Activated CD8-positive, alpha-beta memory T cell treated with anti-CD3 and anti-CD28 coated beads for 24 hours (primary cell): ENCODE measurements at places on chromosomes 13 and 19.

- DNase-seq: peak; percentile 85
Observed at GRCh38 chr19:53192771-53193534, at the start of gene ZNF665. Gene ZNF665 (minus strand): TSS chr19:53193358. CDS start chr19:53182898, 10,460 bp downstream.

DNA sequence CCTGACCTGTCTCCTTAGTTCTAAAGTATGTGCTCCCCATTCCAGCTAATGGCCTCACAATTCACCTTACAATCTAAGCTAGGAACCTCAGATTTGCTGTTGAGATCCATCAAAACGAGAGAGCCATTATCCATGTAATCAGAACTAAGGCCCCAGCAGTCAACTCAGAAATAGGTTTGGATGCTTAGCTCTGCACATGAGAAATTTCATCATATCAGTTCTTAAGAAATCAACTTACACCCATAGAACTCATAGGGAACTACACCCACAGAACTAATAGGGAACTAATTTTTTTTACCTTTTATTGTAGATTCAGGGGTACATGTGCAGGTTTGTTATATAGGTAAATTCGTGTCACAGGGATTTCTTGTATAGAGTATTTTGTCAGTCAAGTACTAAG lies 28.7 kb downstream of the CYSLTR2 start:
- DNase-seq: no peak

DNA sequence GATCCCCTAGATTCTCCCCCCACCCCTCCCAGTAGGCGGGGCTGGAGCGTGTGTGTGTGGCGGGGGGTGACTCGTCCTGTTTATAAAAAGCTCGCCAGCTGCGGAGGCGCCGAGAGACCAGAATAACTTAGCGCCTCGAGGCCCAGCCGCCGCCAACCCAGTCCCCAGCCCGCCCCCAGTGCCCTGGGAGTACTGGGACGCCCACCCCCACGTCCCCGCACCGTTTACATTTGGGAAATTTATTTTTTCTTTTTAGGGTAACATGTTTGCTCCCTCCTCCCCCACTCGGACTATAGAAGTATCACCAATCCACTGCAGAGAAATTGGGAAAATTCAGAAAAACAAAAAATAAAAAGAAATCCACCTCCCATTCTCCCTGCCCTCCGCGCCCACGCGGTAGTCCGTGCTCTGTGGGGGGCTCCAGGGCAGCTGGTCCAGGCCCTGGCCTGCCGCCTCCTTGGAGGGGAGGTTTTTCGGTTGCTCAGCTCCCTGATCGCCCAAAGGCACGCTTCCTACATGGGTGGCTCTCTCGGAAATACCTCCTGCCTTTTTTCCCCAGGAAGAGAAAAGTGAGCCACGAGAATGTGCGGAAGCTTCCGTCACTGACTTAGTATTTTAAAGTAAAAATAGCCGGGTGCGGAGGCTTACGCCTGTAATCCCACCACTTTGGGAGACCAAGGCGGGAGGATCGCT lies 1.5 kb upstream of the RAB3A start:
- DNase-seq: no peak

DNA sequence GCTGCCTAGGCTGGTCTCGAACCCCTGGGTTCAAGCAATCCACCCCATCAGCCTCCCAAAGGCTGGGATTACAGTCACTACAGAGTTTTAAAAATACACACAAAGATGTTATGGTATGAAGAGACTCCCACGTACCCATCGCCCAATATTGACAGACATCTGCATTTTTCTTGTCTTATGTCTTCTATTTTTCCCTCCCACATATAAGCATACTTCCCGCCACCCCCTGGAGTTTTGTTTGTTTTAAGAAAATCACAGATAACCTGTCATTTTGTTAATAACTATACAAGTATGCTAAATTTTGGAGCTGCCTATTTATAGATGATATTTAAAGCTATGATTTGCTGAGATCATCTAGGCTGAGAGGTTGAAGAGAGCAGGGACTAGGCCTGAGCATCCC lies 6.2 kb upstream of the SMG9 start:
- no peak for DNase-seq

- no peak for DNase-seq
Observed at GRCh38 chr19:43667876-43668405, 2.0 kb downstream of the PLAUR start.

GRCh38 chr19:44603201-44603945 lies 10.0 kb upstream of the IGSF23 start:
- no peak for DNase-seq

- DNase-seq: no peak
Observed at GRCh38 chr13:81726037-81726726, 1385.3 kb upstream of the SPRY2 start.

DNA sequence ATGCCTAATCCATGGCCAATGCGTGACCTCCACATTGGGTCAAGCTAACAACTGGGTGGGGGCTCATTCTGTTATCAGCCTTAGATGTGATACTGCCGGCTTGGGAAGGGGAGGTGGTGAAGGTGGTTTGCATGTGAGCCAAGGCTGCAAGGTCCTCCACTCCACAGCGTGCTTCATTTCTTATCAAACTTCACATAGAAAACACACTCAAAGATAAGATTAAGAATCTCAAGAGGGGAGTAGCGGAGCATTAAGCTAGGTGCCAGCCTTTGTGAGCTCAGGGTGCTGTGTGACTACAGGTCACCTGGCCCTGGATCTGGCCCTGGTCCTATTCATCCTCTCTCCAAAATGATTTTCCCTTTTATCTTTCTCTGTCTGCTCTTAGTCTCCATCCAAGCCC lies 13.3 kb upstream of the ARGLU1 start:
- DNase-seq: no peak

DNA sequence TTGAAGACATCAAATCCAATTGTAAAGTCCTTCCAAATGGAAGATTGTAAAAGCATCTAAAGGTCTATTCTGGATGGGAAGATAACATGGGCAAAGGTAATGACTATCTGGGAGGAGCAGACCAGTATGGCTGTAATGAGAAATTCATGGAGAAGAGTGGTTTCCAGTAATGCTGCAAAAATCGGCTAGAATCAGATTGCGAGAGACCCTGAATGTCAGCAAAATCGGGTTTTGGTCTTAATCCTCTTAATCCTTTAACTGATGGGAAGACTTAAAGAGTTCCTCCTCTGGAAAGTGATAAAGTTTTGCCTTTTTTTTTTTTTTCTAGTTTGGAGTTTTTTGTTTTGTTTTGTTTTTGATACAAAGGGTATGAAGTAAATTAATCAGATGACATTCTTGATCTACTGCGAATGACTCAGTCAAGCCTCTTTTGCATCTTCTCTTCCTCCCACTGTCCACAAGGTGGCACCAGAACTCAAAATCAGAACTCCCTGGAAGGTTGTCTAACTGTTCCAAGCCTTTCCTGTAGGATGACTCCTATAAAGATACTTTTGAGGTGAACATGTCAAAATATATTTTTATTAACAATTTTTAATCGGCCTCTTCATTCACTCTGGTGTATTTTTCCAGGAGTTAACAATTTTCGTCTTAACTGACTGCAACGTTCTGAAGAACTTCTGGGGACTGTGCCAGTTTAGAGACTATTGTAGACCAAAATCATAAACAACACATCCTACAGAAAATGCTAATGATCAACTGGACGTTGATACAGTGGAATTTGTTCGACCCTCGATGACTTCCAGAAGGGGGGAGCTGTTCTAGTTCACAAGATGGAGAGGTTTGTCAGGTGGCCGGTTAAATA lies 213.3 kb upstream of the MIR17HG start:
- no peak for DNase-seq

- no peak for DNase-seq
Observed at GRCh38 chr13:74036373-74036772, 97.8 kb downstream of the KLF12 start.

GRCh38 chr19:9996541-9996940 lies 13.8 kb downstream of the COL5A3 start:
- no peak for DNase-seq

DNA sequence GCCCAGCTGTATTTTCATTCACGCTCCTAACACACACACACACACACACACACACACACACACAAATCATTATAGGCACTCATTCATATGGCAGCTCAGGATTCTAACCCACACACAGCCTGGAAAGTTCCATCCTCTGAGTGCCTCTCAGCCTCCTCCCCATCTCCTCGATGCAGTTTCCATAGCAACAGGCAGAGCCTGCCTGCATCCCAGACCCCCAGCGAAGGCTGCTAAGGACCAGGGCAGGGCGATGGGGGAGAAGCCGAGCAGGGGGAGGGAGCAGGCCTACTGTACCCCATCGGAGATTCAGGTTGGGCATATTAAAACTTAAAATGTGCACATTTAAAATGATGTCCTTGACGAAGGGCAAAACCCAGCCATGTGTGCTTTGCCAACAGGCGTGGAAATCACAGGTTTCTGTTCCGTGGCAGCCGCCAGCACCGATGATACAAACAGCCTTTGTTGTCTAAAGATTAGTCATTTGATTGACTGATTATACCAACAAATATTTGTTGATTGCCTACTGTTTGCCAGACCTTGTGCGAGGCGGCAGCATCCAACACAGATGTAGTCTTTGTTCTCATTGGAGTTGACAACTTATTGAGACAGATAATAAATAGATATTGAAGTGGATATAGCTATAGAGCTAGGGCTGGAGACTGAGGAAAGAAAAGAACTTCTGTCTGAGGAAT lies 43.8 kb upstream of the USP29 start:
- DNase-seq: no peak

- no peak for DNase-seq
Observed at GRCh38 chr13:66781241-66781640, 448.9 kb downstream of the PCDH9 start.

GRCh38 chr19:56108447-56109195 lies 12.5 kb downstream of the ZNF787 start:
- DNase-seq: no peak

DNA sequence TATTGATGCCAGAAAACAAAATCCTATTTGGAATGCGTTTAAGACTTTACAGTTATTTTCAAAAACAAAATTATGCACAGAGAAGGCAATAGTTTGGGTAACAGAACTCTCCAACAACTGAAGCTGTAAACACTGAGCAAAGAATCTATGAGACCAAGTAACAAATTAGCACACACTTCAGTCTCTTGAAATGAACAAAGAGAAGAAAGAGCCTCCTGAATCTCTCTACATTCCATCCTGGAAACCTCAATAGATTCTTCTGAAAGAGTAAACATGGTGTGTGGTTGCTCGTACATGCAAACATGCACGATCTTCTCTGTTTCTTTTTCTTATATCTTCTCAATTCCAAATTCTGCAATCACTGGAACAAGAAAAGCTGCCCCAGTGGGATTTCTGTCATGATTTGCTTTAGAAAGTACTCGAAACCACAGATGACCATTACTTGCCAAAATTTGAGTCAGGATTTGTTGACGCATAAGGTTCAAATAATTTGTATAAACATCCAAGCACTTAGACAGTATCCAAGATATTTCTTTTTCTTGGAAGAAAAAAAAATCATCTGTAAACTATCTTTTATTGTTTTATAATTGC lies 137.9 kb upstream of the DACH1 start:
- no peak for DNase-seq

DNA sequence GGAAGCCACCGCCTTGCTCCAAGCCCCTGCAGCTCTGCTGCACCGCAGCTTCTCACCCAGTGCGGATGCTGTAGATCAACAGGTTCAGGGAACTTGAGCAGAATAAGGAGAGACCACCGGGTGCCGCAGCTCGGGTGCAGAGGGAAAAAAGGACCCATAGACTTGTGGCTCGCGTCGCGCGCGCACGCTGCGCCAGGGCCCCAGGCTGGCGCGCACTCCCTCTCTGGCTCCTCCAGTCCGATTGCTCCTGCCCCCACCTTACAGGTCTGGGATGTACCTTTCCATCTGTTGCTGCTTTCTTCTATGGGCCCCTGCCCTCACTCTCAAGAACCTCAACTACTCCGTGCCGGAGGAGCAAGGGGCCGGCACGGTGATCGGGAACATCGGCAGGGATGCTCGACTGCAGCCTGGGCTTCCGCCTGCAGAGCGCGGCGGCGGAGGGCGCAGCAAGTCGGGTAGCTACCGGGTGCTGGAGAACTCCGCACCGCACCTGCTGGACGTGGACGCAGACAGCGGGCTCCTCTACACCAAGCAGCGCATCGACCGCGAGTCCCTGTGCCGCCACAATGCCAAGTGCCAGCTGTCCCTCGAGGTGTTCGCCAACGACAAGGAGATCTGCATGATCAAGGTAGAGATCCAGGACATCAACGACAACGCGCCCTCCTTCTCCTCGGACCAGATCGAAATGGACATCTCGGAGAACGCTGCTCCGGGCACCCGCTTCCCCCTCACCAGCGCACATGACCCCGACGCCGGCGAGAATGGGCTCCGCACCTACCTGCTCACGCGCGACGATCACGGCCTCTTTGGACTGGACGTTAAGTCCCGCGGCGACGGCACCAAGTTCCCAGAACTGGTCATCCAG lies 964 bp downstream of the PCDH17 start:
- peak; percentile 55 for DNase-seq

- DNase-seq: no peak
Observed at GRCh38 chr13:107866032-107866940, 349.1 kb downstream of the LIG4 start.

DNA sequence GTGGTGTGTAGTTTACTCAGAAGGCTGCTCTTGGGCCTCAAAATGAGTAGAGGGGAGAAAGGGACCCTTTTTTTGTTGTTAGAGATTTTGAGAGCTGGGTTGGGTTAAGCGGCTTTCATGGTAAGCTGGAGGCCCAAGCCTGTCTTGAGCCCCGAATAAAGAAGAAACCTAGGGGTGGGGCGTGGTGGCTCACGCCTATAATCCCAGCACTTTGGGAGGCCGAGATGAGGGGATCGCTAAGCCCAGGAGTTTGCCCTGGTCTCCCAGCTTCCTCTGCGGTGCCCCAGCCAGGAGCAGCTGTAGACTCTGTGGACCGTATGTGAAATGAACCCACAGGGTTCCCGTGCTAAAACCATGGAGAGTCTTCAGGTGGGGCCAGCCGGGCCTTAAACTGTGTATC lies 56.1 kb downstream of the KDM4B start:
- DNase-seq: no peak

DNA sequence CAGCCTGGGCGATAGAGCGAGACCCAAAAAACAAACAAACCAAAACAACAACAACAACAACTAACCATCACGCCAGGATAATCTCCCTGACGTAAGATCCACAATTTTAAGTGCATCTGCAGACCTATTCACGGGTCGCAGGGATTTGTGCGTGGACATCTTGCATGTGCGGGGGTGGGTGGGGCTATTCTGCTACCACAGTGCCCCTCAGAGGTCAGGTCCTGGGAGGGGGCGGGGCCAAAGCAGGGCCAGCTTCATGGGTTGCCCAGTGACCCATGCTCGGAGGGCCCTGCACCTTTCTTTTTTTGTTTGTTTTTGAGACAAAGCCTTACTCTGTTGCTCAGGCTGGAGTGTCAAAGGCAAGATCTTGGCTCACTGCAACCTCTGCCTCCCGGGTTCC lies 2.6 kb upstream of the CDC42EP5 start:
- no peak for DNase-seq
